ENCODE measurements at places on chromosomes 12 and 14.

DNA sequence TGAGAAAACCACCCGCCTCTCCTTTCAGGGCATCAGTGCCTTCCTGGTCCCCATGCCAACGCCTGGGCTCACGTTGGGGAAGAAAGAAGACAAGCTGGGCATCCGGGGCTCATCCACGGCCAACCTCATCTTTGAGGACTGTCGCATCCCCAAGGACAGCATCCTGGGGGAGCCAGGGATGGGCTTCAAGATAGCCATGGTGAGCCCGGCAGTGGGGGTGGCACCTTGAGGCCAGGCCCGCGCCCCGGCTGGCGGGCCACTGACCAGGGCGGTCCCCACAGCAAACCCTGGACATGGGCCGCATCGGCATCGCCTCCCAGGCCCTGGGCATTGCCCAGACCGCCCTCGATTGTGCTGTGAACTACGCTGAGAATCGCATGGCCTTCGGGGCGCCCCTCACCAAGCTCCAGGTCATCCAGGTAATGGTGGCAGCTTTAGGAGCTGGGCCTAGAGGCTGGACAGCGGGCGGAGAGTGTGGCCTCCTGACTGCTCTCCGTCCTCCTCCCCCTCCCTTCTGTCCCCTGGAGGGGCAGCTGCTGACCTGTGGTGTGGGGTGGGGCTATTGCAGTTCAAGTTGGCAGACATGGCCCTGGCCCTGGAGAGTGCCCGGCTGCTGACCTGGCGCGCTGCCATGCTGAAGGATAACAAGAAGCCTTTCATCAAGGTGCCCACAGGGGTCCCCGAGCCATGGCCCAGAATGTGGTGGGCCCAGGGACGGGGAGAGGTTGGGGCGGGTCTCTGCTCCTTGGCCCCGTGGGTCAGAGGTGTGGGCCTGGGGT is 12.8 kb downstream of the ACADS start:
- DNase-seq: no peak

DNA sequence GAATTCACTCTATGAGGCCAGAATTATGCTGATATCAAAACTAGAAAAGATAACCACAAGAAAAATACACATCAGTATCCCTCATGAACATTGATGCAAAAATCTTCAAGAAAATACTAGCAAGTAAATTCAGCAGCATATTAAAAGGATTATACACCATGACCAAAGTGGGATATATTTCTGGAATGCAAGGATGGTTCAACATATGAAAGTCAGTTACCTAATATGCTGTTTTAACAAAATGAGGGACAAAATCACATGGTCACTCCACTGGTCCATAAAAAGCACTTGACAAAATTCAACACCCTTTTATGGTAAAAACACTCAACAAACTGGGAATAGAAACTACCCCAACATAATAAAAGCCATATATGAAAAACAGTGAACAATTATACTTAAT is 40.3 kb downstream of the TECPR2 start:
- DNase-seq: no peak

- DNase-seq: no peak
Observed at GRCh38 chr14:69660344-69661193, 49.2 kb downstream of the SUSD6 start.

- DNase-seq: no peak
Observed at GRCh38 chr12:62468397-62468796, 1.8 kb downstream of the MON2 start.

- DNase-seq: no peak
Observed at GRCh38 chr14:86153480-86153879, 623.5 kb downstream of the FLRT2 start.

DNA sequence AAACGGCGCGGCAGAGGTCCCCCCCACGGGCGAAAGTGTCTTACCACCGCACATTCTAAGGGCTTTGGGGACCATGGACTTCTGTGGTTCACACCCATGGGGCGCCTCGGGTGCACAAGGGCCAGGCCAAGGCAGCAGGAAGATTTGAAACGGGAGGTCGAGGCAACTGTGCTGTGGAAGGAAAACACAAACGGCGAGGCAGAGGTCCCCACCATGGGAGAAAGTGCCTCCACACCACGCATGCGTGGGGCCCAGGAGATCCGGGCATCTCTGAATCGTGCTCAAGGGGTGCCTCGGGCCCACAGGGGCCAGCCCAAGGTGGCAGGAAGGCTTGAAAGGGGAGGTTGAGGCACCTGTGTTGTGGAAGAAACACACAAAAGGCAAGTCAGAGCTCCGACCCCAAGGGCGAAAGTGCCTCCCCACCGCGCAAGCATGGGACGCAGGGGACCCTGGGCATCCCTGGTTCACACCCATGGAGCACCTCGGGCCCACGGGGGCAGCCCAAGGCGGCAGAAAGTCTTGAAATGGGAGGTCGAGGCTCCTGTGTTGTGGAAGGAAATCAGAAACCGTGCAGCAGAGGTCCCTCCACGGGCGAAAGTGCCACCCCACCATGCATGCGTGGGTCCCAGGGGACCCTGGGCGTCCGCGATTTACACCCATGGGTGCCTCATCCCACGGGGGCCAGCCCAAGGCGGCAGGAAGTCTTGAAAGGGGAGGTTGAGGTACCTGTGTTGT is 371.0 kb downstream of the ALG10 start:
- no peak for DNase-seq

GRCh38 chr12:22935090-22935489 is 310.1 kb downstream of the ETNK1 start:
- no peak for DNase-seq

- no peak for DNase-seq
Observed at GRCh38 chr12:103986829-103987228, 21.2 kb downstream of the TDG start.

- no peak for DNase-seq
Observed at GRCh38 chr12:58420503-58420902, 479.1 kb downstream of the ATP23 start.

DNA sequence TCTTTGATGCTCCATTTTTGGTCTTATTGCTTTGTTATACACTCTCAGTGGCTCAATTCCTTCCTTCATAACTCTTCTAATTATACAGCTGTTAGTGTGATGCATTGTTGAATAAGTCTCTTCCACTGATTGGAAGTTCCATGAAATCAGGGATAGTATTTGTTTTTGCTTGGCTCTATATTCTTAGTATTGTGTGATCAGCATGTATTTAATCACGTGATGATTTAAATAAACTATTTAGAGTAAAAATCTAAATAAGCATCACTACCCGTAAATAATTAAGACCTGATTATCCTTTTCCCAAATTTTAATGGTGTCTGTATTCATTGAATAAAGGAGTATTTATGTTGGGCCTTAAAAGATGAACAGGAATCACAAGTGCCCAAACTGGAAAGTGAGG is 355.7 kb downstream of the NPAS3 start:
- DNase-seq: no peak

GRCh38 chr12:130633771-130634170 is 82.3 kb downstream of the RIMBP2 start:
- DNase-seq: no peak

DNA sequence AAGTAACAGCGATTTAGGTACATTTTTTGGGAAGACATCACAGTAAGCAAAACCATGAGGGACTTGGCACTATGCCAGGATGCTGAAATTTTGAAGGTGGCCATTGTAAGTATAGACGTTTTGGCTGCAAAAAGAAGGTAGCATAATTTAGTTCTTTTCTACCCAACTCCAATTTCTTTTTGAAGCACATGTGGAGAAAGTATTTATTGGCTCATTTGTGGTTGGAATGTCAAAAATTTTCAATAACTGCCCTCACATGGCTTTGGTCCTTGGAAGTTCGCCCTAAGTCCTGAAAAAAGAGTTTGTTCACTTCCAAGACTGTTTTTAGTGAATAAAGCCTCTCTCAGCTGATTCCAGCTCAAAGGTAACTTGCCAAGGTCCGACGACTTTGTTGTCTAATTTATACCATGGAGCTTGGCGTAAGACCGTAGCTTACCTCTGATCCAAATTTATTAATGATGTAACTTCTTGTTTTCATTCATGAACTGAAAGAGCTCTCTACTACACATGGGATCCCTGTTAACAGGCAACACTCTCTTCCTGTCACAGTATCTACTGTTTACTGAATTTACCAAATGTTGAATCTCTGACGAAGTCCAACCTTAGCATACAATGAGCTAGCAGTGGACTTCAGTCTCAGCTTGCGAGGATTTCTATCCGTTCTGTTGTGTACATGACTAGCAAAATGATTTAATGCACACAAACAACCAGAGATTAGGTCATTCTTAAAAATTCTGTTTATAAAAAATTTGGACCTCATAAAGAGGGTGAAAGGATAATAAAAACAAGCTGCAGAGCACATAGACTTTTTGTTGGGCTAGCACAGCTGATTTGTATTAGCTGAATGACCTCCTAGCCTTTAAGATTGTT is 49.0 kb downstream of the MSRB3 start:
- DNase-seq: no peak

Measured in GM19239 (cell line).